Stimulated activated CD8-positive, alpha-beta memory T cell treated with anti-CD3 and anti-CD28 coated beads, Interleukin-2, amount 100 ng/mL, for 48 hours (primary cell): ENCODE measurements at places on chromosomes 7 and 10.
A peak's percentile ranks its signal among the peaks of the same experiment; 100 is the strongest.

GRCh38 chr10:25818751-25819150, 115.3 kb upstream of the MYO3A start:
- DNase-seq = no peak

- DNase-seq = peak; percentile 72
Observed at GRCh38 chr10:17025444-17026295, 103.9 kb downstream of the CUBN start.

- DNase-seq = no peak
Observed at GRCh38 chr7:102040569-102040968, 223.1 kb downstream of the CUX1 start.

DNA sequence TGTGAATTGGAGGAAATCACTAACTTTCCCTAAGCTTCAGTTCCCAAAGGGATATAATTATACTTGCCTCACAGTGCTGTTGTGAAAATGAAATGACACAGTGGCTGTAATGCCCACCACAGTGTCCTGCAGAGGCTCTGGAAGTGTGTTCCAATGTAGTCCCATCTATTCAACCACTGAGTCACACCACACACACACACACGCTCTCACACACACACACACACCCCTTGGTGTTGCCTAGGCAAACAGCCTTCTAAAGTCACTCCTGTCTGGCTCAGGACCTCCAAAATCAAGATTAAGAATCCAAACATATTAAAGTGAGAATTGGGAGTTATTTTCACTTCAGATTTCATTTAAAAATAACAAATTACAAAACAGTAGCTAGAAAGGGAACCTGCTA, 73.3 kb downstream of the NRCAM start:
- DNase-seq = no peak

- no peak for DNase-seq
Observed at GRCh38 chr10:5508786-5509185, 9.4 kb upstream of the CALML5 start.

DNA sequence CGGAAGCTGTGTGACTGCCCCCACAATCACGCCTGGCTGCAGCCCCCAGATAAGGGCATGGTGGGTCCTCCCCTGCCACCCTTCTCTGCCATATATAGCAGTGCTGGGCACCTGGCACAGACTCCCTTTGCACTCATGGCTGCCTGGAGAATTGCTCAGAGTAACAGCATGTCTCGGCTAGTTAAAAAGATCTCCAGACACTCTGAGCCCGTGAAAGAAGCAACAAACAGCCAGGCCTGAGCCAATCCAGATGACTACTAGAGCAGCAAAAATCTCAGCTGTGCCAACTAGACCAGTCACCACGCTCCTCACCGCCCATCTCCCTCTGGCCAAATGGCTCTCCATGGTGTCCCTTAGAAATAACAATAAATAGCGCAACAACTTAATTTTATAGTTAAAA, 71.3 kb downstream of the PARD3 start:
- no peak for DNase-seq

DNA sequence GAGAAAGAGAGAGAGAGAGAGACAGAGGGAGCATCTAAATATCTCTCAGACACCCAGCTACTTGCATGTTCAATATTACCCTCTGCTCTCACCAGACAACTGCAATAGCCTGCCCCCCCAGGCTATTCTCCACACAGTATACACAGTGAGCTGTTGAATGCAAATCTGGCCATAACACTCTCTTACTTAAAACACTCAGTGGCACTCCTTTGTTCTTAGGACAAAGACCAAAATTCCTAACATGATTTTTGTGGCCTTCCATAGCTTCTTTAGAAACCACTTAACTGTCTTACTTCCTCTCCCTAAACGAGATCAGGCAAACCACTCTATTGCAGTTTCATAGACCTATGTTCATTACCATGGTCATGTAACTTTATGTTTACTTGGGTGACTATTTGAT, 903.6 kb upstream of the AUTS2 start:
- no peak for DNase-seq

DNA sequence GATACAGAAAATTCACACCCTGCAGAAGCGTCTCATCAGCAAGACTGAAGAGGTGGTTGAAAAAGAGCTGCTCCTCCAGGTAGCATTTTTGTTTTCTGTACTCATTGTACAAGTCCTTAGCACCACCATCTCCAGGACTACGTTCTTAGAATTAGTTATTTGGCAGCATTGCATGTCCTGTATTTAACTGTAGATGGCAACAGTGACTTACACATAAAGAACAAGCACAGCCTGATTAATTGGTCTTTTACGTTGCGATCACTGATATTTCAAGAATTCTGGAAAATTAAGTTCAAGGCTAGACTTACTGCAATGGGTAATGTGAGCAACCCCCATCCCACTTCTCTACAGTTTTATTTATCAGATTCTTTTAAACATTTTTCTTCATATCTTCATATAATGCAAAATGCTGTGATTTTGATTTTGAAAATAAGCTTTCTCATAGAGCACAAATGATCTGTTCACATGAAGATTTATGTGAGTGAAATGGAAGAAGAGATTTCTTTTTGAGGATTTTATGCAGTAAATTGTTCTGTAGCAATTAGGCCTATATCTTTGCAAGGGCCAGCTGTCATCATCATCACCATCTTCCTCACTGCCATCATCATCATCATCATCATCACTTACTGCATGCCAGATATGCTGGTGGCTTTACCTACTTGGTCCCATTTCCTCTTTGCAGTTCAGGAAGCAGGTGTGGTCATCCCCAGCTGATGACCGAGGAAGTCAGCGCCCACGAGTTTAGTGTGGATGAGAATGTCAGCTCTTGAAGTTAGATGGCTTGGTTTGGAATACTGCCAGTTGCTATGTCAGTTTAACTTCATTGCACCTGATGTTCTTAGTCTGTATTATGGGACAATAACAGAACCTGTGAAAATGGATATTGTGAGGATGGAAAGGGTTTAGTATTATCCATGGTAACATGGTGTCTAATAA, 53.4 kb downstream of the CFAP58 start:
- DNase-seq = no peak

DNA sequence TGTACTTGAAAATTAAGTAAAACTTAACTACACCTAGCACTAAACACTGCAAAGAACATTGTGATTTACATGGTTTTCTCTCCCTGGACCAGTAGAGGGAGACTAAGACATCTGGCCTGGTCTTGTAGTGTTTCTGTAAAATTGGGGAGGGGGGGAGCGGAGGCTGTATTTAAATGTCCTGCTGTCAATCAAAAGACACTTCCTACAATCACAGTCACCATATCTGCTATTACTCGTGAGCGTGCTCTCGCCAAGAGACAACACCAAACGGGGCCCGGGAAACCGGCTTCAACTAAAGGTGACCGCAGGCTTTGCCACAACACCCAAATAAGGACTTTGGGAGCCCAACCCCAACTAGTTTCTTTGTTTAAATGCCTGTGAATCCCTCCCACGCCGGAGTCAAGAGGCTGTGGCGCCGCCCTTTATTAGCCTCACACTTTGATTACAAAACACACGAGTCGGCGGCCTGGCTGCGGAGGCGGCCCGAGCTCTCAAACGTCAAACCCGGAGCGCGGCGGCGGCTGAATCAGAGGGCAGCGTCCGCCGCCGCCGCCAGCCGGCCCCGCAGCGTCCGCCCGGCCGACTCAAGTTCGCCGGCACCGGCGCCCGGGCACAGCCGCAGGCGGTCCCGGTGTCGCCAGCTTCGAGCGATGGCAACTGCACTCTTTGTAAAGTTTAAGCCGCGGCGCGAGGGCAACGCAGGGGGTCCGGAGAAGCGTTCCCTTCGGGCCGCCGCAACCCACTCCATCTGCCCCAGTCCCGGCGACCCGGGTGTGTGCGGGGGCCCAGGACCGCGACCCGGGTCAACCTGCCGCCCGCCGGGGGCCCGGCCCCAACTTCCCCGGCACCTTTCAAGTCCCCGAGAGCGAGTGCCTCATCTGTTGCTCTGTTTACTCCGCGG, 1.3 kb downstream of the KDM7A start:
- DNase-seq = peak; percentile 76

DNA sequence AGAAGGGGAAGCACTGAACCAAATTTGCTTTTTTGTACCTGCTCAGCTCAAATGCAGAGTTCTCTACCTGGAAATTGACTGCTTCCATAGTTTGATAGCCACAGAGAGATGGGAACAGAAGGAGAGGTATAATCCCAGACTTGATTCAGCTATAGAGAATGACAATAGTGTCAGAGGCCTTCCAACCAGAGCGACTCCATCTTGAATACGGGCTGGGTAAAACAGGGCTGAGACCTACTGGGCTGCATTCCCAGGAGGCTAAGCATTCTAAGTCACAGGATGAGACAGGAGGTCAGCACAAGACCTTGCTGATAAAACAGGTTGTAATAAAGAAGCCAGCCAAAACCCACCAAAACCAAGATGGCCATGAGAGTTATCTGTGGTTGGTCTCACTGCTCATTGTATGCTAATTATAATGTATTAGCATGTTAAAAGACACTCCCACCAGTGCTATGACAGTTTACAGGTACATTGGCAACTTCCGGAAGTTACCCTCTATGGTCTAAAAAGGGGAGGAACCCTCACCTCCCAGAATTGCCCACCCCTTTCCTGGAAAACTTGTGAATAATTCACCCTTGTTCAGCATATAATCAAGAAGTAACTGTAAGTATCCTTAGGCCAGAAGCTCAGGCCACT, 42.7 kb upstream of the ATRNL1 start:
- DNase-seq = no peak

GRCh38 chr7:135711139-135711469, 16.9 kb downstream of the SLC13A4 start:
- no peak for DNase-seq

- DNase-seq = no peak
Observed at GRCh38 chr7:73682745-73683055, 553 bp downstream of the DNAJC30 start.

- no peak for DNase-seq
Observed at GRCh38 chr10:33665501-33665900, 331.0 kb upstream of the NRP1 start.

GRCh38 chr10:90602862-90603610, 254.8 kb downstream of the HTR7 start:
- no peak for DNase-seq

GRCh38 chr10:49212076-49212475, 23.9 kb upstream of the TMEM273 start:
- no peak for DNase-seq

- peak; percentile 75 for DNase-seq
Observed at GRCh38 chr10:80205477-80206276, at the start of gene ANXA11. TSS of gene ANXA11 (minus strand) at chr10:80205537. CDS start at chr10:80172861, 32,676 bp downstream.

GRCh38 chr7:154419344-154419743, 367.1 kb downstream of the DPP6 start:
- DNase-seq = no peak
